Daoy (cell line): ENCODE measurements at places on chromosomes 5 and 9. TPM values are rescaled to one million over a fixed set of nuclear protein-coding genes. Genes with fewer than 3 reads are reported as not detected.

The PCDHB8 gene
- total RNA-seq, result 6.7 and 8.3 TPM in 2 replicates

- no peak for DNase-seq
Observed at GRCh38 chr5:1730487-1730847, 69.2 kb downstream of the MRPL36 start.

The ABLIM3 gene
- total RNA-seq, result 6.4 and 10.6 TPM in 2 replicates

DNA sequence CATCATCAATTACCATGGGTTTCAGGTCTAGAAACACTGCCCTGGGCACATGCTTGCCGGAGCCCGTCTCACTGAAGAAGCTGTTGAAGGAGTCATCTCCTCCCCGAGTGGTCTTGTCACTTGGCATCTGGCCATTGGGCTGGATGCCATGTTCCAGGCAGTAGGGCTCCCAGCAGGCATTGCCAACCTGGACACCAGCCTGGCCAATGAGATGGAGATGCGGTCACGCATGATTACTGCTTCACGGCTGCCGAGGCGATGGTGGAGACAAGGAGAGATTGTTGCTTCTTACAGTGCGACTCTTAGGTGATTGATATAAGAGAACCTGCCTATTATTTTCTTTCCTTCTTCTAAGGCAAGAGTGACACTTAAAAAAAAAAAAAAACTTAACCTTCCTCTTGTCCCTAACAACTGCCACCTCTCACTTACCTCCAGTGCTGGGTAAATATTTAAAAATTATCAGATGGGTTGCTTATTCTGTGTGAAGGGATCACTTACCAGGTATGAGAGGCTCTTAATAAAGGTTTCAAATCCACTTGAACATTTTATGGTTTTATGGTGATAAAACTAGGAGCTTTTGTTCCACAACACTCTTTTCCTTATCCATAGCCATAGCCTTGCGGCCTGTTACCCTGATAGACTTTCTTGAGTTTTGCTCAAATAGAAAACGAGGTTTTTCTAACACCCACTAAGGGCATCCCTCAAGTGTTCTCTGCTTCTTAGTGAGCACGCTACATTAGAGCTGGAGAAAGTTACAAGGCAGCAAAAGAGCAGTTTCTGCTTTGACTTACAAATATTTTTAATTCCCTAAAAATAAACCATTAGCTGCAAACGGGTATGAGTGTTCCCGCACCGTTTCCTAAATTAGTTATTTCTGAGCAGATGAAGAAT lies 41.2 kb downstream of the NIM1K start:
- no peak for DNase-seq

DNA sequence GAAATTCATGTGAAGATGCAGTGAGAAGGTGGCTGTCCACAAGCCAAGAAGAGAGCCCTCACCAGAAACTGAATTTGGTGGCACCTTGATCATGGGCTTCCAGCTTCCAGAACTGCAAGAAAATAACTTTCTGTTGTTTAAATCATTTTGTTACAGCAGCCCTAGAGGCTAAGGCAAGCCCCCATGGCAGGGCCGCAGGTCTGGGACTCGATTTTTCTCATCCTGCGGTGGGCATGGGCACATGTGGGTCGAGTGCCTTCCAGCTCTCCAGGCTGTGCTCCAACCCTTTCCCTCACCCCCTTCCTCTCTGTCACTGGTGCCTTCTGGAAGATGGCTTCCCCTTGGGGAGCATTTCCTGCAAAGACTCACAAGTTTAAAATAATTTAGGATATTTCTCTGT lies 40.7 kb downstream of the AHRR start:
- DNase-seq, result no peak

GRCh38 chr9:18428661-18429060 lies 45.3 kb upstream of the ADAMTSL1 start:
- no peak for DNase-seq

GRCh38 chr5:9479361-9479760 lies 66.5 kb downstream of the SEMA5A start:
- no peak for DNase-seq

The EXD3 gene
- total RNA-seq, result 0.86 and 2.3 TPM in 2 replicates

DNA sequence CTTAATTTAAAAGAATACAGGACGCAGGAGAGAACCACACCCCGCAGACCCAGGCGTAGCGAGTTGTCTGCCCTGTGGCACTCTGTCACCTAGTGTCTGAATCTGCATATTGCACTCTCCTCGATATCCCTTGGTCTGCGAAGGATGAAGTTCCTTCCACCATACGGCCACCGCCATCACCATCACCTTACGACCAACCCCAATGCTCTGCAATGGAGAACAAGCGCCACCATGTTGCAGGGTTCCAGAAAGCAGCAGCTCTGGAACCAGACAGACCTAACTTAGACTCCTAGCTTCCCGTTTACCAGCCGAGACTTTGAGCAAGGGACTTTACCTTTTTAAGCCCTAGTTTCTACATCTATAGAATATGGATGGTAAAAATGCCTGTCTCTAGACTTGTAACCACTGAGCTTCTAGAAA lies 77.4 kb upstream of the DMRT1 start:
- peak; percentile 91 for DNase-seq

GRCh38 chr5:56705217-56705616 lies 110.1 kb upstream of the MAP3K1 start:
- DNase-seq, result peak; percentile 8

DNA sequence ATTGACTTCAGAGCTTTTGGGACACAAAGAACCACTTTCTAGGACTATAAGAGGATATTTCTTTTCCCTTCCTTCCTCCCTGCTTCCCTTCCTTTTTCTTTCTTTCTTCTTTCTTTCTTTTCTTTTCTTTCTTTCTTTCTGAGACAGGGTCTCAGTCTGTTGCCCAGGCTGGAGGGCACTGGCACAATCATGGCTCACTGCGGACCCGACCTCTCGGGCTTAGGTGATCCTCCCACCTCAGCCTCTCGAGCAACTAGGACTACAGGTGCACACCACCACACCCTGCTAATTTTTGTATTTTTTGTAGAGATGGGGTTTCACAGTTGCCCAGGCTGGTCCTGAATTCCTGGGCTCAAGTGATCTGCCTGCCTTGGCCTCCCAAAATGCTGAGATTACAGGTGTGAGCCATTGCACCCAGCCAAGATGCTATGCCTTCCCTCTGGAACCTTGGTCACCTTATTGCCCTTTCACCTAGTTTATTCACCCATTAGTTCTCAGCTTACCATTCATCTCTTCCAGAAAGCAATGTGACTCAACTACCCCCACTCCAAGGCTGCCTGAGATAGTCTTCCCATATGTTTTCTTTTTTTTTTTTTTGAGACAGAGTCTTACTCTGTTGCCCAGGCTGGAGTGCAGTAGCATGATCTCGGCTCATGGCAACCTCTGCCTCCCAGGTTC lies 10.1 kb downstream of the PLIN2 start:
- DNase-seq, result no peak
